ENCODE measurements at places on chromosomes 16 and 17.

DNA sequence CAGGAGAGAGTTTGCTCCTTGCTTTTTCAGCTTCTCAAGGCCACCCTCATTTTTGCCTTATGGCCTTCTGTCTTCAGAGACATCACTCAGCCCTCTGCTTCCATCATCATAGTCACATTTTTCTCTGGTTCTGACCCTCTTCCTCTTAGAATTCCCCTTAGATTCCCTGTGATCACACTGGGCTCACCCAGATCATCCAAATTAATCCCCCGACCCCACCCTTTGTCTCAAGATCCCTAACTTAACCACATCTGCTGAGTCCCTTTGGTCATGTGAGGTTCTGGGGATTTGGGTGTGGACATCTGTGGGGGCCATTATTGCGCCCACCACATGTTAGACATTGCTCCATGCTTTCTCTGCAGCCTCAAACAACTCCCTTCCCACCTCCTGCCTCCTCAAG is 323.4 kb downstream of the CPPED1 start:
- DNase-seq, result no peak

- DNase-seq, result no peak
Measured at GRCh38 chr17:61997664-61998063, 67.4 kb downstream of the MED13 start.

DNA sequence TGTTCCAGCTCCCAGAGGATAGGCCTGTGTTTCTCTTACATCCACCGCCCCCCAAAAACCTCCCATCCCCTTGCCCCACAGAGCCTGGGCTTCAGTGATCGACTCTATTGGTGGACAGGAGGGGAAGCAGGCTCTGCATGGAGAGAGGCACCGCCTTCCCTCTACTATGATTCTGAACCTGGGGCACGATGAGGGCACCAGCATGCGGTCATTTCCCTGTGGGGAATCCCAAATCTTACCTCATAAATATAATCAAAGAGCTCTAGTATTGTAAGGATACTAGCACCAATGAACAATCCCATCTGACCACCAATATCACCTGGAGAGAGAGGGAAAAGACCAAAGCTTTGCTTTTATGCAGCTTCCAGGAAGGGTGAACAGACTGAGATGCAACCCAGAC is 25.7 kb downstream of the SPACA3 start:
- no peak for DNase-seq

GRCh38 chr16:77919761-77920415 is 102.5 kb upstream of the CLEC3A start:
- no peak for DNase-seq

GRCh38 chr16:89602273-89602951 is 11.0 kb upstream of the DPEP1 start:
- peak; percentile 51 for DNase-seq

- DNase-seq, result no peak
Measured at GRCh38 chr16:3007957-3008689, 4.6 kb upstream of the CLDN9 start.

DNA sequence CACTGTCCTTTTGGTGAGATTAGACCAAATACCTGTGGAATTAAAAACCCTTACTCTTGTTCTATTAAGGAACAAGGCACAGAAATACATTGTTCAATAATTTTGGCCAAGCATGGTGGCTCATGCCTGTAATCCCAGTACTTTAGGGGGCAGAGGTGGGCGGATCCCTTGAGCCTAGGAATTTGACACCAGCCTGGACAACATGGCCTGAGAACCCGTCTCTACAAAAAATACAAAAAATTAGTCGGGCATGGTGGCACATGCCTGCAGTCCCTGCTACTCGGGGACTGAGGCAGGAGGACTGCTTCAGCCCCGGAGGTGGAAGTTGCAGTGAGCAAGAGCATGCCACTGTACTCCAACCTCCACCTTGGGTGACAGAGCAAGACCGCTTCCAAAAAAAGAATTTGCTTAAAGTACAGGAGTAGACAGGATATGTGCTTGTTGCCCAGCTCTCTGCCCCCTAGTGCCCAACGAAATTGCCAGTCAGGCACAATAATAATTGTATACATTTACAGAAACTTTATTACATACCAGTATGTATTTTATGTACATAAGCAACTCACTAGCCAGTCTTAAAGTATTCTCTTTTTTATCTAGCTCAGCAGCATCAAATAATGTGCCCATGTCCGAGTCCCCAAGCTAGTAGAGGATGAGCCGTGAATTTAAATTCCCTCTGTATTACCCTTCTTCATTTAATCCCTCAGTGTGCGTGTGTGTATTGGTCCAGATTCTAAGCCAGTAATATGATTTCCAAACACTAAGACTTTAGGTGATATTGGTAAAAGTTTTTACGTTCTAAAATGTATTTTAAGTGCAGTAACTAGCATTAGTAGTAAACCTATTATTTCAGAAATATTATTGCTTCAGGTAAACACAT is 1.4 kb downstream of the THUMPD1 start:
- DNase-seq, result no peak

GRCh38 chr16:22352140-22352539 is 22.3 kb downstream of the CDR2 start:
- no peak for DNase-seq

DNA sequence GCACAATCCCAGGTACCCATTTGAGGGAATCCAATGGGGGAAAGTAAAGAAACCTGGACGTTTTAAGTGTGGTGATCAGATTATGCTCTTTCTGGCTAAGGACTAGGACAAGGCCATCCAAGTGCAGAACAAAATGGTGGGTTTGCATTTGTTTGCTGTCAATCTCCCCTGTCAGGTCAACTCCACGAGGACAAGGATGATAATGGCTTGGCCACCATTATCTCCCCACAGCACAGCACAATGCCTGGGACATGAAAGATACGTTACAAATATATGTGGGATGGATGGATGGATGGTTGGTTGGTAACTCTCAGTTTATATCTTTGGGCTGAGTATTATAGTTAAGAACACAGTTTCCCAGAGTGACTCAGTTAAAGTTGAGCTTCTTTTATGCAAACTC is 526.9 kb downstream of the NPIPA7 start:
- DNase-seq, result no peak

- no peak for DNase-seq
Measured at GRCh38 chr17:81513753-81514488, 1.3 kb upstream of the ACTG1 start.

- no peak for DNase-seq
Measured at GRCh38 chr16:2686912-2687507, 4.7 kb downstream of the KCTD5 start.

DNA sequence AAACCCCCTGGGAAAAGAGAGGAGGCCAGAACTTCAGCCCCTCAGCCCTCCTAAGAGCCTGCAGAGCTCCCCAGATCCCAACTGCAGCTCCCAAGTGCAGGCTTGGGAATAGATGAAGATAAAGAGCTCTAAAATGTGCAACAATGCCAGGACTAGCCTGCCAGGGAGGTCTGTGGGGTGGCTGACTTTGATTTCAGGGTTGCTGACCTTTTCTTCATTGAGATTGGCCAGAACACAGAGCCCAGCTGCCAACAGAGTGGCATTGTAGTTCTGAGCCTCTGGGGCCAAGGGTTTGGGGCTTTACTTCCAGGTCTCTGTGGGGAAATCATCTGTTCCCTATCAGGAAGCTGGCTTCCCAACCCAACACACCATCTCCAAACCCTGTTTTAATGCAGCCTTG is 120.6 kb downstream of the COPRS start:
- DNase-seq, result no peak

GRCh38 chr17:4949321-4950074 is 1.2 kb upstream of the PFN1 start:
- DNase-seq, result peak; percentile 64

DNA sequence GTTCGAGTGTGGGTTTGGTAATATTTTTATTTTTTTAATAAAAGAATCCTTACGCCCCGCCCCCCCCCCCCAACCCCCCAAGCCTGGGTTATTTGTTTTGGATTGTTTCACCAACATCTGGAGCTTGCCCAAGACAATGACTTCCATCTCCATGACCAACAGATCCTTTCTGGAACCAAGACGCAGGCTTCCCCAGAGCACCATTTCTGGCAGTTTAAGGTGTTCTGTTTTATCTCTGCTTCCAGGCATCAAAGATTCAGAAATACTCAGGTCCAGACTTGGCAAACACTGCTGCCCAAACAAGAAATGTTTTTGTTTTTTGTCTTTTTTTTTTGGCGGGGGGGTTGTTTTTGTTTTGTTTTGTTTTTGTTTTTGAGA is 56.1 kb downstream of the PLXDC1 start:
- DNase-seq, result no peak

DNA sequence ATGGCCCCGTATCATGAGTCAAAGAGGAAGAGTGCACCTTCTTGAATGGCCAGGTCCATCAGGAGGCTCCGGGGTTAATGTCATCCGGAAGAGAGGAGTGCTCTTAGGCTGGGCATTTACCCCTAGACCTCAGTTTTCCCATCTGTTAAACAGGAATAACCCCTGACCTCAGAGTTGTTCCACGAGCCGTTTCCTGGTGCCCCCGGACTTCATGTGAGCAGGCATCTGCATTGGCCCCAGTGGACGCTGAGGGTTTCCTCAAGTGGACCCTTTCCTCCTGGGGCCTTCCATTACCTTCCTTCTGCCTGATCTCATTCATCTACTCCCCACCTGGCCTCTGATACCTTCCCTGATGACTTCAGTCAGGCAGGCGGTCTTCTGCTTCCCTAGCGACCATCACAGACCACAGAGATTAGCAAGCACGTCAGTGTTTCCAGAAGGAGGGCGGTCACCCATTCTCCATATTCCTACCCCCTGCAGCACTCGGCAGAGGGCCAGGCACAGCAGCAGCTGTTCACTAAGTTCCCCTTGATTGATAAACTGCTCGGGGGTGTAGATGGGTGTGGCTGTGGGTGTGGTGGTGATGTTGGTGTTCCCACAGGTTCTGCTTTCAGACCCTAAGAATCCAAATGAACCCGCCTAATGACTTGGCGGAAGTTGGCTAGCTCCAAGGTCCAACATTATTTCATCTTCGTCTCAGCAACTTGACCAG is 346.6 kb upstream of the TNRC6C start:
- DNase-seq, result no peak

- DNase-seq, result no peak
Measured at GRCh38 chr17:62678214-62678919, 50.9 kb downstream of the MRC2 start.

GRCh38 chr17:38851434-38851833 is 2.1 kb downstream of the RPL23 start:
- no peak for DNase-seq

DNA sequence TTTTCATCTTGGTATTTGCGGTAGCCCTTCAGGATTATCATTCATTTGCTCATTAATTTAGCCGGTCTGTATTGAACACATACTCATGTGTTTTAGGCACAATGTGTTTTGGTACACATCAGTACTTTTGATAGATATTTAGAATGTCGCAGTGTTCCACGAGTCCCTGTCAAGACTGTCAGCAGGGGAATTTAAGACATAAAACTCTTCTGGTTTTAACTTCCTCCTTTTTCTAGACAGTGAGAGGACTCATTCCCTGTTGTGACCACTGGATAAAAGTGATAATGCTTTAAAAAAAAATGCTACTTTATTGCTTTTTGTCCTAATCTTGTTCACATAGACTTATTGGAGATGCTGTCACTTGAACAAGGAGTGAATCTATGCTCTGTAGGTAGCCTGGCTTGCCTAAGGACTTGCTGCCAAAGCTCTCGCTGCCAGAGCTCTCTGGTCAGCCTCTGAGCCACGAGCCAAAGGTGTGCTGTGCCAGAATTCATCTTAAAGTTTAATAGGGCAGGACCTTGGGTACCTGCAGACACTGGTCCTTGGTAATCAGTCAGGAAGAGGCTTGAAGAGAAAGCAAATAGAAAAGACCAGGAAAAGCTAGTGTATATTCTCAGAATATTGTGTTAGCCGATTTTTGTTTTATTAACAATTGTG is 5.4 kb downstream of the DCAF7 start:
- DNase-seq, result no peak

DNA sequence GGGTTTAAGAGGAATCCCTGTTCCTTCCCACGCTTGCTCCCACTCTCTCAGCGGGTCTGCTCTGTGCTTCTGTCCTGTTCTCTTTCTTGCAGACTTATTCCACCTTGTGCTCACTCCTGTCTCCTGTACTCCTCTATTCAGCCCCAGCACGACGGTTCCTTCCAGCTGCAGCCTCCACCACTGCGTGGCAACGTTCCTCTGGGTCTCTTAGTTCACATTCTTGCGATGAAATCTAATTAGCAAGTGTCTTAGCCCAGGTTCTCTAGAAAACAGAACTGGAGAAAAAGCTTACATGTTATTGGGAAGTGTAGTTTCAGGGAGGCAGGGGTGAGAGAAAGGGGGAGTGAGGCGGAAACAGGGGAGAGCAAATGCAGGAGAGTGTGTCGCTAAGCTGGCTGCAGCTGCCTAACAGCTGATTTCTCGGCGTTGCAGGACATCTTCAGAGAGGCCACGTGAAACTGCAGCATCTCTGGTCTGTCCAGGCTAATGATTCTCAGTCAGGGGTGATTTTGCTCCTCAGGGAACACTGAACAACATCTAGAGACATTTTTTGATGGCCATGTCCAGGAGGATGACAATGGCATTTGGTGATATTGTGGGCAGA is 213.2 kb upstream of the NLRP1 start:
- no peak for DNase-seq

DNA sequence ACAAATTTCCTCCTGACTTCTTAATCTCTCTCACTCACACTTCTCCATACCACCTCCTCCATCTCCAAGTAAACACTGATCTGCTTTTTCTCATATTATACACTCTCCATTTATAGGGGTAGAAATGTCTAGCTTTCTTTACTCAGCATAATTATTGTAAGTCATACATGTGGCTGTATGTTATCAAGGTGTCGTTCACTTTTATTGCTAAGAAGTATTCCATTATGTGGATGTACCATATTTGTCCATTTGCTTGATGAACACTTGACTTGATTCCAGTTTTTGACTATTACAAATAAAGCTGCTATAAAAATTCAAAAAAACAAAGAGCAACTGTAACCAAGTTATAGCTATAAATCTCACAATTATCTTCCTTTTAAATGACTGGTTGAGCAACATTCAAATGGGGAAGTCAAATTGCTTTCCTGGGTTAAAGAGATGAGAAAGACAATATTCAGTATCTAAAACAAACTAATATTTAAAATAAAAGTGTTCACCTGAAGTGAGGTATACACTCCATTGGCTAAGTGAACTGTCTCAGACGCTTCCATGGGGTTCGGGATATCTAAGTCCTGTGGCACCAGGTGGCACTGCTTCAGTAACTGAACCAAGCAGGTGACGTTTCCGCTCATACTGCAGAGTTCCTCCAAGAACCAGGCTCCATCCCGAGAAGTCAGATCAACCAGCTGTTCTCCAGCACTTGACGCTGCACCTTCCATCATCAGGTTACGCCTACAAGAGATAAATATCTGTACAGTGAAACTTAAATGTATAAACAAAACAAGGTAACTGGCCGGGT is 32.6 kb upstream of the ARL6IP1 start:
- no peak for DNase-seq

DNA sequence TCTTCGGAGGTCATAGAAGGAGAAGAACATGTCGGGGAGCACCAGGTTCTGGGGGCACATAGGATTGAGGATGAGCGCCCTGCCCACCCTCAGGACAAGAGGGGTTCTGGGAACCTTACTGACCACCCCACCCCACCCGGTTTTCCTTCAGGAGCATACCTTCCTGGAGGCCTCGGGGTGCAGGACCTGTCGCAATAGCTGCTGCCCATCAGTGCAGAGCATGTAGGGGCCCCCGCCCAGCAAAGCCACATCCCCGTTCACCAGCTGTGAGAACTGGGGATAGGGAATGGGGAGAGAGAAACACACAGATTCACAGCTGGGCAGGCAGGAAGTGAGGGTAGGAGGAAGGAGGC is 2.1 kb downstream of the ESRP2 start:
- DNase-seq, result no peak
